ENCODE measurements at places on chromosomes 6 and 20.

DNA sequence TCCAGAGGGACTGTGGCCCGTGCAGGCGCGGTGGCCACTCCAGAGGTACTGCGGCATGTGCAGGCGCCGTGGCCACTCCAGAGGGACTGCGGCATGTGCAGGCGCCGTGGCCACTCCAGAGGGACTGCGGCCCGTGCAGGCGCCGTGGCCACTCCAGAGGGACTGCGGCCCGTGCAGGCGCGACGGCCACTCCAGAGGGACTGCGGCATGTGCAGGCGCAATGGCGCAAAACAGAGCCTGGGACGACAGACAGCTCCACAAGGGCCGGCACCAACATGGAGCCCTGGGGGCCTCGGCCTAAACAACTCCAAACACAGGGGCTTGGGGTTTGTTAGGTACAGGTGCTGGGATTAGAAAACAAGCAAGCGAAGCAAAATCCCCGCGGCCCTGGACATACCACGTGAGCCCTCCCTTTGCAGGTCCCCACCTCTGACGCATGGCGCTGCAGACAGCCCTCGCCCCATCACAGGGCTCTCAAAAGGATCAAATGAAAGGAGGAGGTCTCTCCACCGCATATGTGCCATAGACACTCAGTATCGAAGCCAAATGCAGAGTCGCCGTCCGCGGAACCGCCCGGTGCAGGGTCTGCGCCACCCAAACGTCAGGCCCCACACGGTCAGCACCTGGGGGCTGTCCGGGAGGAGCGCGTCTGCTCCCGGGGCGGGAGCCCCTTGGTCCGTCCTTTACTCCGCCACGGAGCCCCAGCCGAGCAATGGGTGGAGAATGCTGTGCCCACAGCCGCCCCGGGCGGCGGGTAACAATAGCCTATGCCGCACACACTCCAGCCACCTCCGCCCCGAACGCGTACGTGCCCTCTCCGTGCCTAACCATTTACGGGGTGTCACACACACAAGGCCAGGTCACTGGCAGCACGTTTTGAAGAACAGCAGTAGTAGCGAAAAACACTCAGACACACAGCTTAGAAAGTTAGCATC lies 85.7 kb downstream of the TAF4 start:
- H3K4me3 ChIP-seq: no peak overlapping the region
- no peak overlapping the region for H3K27ac ChIP-seq
- no peaks in the 10 kb centered on the region for H3K27me3 ChIP-seq
- peaks cover 41% of the 10 kb centered on the region for H3K36me3 ChIP-seq
- no peak for DNase-seq

GRCh38 chr6:26252077-26252472 lies 112.9 kb upstream of the BTN3A2 start:
- H3K4me1 ChIP-seq: peaks cover 29% of the 10 kb centered on the region
- H3K36me3 ChIP-seq: no peaks in the 10 kb centered on the region
- no peak for DNase-seq
- H3K27me3 ChIP-seq: no peaks in the 10 kb centered on the region

GRCh38 chr6:30386166-30386565 lies 41.2 kb downstream of the RPP21 start:
- H3K27me3 ChIP-seq: peaks cover 80% of the 10 kb centered on the region
- no peak for DNase-seq
- no peaks in the 10 kb centered on the region for H3K36me3 ChIP-seq
- no peak overlapping the region for H3K4me3 ChIP-seq
- H3K4me1 ChIP-seq: no peaks in the 10 kb centered on the region

- no peak for DNase-seq
- H3K4me3 ChIP-seq: no peak overlapping the region
- H3K27ac ChIP-seq: no peak overlapping the region
- H3K4me1 ChIP-seq: no peaks in the 10 kb centered on the region
Measured at GRCh38 chr6:83124553-83124952, 57.1 kb downstream of the DOP1A start.

- H3K27ac ChIP-seq: no peak overlapping the region
- H3K4me1 ChIP-seq: no peaks in the 10 kb centered on the region
- no peak for DNase-seq
- no peaks in the 10 kb centered on the region for H3K36me3 ChIP-seq
- H3K27me3 ChIP-seq: no peaks in the 10 kb centered on the region
Measured at GRCh38 chr6:39561536-39562266, 163.5 kb downstream of the KIF6 start.

GRCh38 chr20:49415005-49415667 lies 67.3 kb downstream of the KCNB1 start:
- H3K27me3 ChIP-seq: peaks cover 22% of the 10 kb centered on the region
- no peak for DNase-seq
- no peak overlapping the region for H3K27ac ChIP-seq

GRCh38 chr6:7787137-7787608 lies 61.3 kb downstream of the BMP6 start:
- H3K4me1 ChIP-seq: no peaks in the 10 kb centered on the region
- no peaks in the 10 kb centered on the region for H3K27me3 ChIP-seq
- H3K36me3 ChIP-seq: no peaks in the 10 kb centered on the region
- no peak overlapping the region for H3K27ac ChIP-seq
- no peak overlapping the region for H3K4me3 ChIP-seq

- H3K27me3 ChIP-seq: no peaks in the 10 kb centered on the region
- DNase-seq: peak; percentile 57
- H3K4me1 ChIP-seq: peaks cover 14% of the 10 kb centered on the region
- H3K4me3 ChIP-seq: peak overlapping the region; percentile 97
- H3K36me3 ChIP-seq: peaks cover 3% of the 10 kb centered on the region
Measured at GRCh38 chr6:113969888-113970804, 802 bp downstream of the HDAC2 start.

- H3K36me3 ChIP-seq: no peaks in the 10 kb centered on the region
- H3K27ac ChIP-seq: no peak overlapping the region
- no peak for DNase-seq
- no peaks in the 10 kb centered on the region for H3K4me1 ChIP-seq
- H3K27me3 ChIP-seq: no peaks in the 10 kb centered on the region
- no peak overlapping the region for H3K4me3 ChIP-seq
Measured at GRCh38 chr20:47551841-47552240, 50.2 kb downstream of the NCOA3 start.

DNA sequence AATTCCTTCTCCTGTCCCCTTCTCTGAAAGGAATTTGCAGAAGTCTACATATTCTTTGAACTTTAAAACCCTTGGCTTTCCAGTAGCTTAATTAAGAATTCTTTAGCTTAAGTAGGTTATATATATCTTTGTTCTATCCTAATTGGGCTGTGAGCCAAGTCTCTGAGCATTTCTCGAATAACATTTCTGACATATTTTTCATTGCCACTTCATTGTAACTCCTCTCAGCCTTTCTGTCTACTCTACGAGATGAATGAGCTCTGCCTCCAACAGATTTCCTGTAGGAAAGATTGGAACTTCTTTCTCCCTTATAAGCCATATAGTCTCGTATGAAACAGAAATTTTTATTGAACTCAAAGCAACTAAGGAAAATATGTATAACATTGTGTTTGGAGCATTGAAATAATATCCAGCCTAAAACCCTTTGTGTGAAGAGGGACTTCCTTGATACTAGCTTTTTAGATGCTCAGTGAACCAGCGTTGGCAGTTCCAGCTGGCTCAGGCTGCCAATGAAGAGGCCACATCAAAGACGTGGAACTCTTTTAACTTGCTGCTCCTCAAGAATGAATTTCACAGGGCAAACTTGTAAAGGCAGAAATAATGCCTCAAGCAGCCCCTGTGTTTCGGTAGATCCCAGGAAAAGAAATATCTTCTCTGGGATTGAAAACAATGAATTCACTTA lies 87.7 kb upstream of the NOX3 start:
- H3K4me1 ChIP-seq: no peaks in the 10 kb centered on the region
- no peak overlapping the region for H3K27ac ChIP-seq
- DNase-seq: no peak
- H3K27me3 ChIP-seq: no peaks in the 10 kb centered on the region
- H3K4me3 ChIP-seq: no peak overlapping the region
- H3K36me3 ChIP-seq: no peaks in the 10 kb centered on the region

GRCh38 chr6:70041411-70041810 lies 175.1 kb downstream of the COL19A1 start:
- H3K4me3 ChIP-seq: no peak overlapping the region
- H3K36me3 ChIP-seq: no peaks in the 10 kb centered on the region
- no peaks in the 10 kb centered on the region for H3K27me3 ChIP-seq
- no peaks in the 10 kb centered on the region for H3K4me1 ChIP-seq

- H3K4me3 ChIP-seq: no peak overlapping the region
- H3K4me1 ChIP-seq: no peaks in the 10 kb centered on the region
- peaks cover 6% of the 10 kb centered on the region for H3K36me3 ChIP-seq
- no peak overlapping the region for H3K27ac ChIP-seq
Measured at GRCh38 chr6:35007016-35007415, 118.0 kb downstream of the ANKS1A start.

- H3K27me3 ChIP-seq: no peaks in the 10 kb centered on the region
- no peak overlapping the region for H3K4me3 ChIP-seq
- H3K36me3 ChIP-seq: no peaks in the 10 kb centered on the region
- H3K27ac ChIP-seq: no peak overlapping the region
Measured at GRCh38 chr20:58374027-58374850, 14.8 kb upstream of the VAPB start.

GRCh38 chr20:25057234-25058050 lies 497 bp downstream of the ACSS1 start:
- H3K27ac ChIP-seq: peak overlapping the region; percentile 64
- no peaks in the 10 kb centered on the region for H3K36me3 ChIP-seq
- peak; percentile 69 for DNase-seq
- H3K4me3 ChIP-seq: peak overlapping the region; percentile 81
- no peaks in the 10 kb centered on the region for H3K27me3 ChIP-seq

DNA sequence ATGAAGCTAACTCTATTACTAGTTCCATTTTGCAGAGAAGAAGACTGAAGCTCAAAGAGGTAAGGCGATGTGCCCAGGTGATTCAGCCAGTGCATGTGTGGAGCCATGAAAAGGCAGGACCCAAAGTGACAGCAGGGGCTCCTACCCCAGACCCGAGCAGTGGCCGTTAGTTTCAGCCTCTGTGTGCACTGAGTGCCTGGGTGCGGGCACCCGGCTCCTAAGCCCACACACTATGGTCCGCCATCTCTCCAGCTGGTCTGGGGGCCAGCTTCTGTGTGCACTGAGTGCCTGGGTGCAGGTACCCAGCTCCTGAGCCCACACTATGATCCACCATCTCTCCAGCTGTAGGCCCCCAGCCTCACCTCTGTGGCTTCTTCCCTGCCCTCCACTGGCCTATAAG lies 123.5 kb upstream of the CST7 start:
- H3K4me1 ChIP-seq: no peaks in the 10 kb centered on the region
- no peaks in the 10 kb centered on the region for H3K36me3 ChIP-seq
- H3K27ac ChIP-seq: no peak overlapping the region

GRCh38 chr6:137305691-137306090 lies 86.5 kb upstream of the IFNGR1 start:
- no peaks in the 10 kb centered on the region for H3K36me3 ChIP-seq
- H3K27me3 ChIP-seq: no peaks in the 10 kb centered on the region
- no peak overlapping the region for H3K4me3 ChIP-seq
- DNase-seq: no peak
- peaks cover 27% of the 10 kb centered on the region for H3K4me1 ChIP-seq

DNA sequence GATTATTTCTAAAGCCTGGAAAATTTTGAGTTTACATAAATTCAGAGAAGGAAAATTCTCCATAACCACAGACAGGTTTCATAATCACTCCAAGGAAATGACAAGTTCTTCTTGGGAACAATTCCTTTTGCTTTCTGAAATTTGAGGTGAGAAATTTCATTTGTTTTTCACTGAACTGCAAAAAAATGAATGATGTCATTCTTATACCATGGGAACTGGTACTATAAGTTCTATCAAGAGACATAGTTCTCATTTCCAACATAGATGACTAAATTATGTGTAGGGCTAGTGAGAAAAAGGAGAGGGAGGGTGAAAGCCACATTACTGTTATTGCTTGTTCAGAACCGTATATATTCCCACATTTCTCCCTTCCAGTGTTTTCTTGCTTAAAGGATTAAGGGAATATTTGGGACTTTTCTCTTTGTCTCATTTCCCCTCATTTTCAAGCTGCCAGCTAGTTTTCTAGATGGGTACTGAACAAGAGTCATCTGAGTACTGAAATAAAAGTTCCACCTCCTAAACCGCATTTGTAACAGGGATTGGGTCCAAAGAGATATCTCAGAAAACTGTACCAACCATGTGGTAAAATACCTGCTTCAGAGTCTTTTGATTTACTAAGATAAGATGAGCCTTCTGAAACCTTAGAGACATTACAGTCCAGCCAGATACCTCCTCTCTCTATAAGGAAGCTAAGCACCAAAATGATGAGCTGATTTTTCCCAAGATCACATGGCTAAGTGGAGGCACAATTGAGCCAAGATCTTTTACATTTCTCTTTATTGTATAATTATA lies 144.3 kb upstream of the PRDM1 start:
- no peak overlapping the region for H3K4me3 ChIP-seq
- no peaks in the 10 kb centered on the region for H3K36me3 ChIP-seq
- no peak overlapping the region for H3K27ac ChIP-seq
- H3K27me3 ChIP-seq: no peaks in the 10 kb centered on the region
- no peak for DNase-seq

DNA sequence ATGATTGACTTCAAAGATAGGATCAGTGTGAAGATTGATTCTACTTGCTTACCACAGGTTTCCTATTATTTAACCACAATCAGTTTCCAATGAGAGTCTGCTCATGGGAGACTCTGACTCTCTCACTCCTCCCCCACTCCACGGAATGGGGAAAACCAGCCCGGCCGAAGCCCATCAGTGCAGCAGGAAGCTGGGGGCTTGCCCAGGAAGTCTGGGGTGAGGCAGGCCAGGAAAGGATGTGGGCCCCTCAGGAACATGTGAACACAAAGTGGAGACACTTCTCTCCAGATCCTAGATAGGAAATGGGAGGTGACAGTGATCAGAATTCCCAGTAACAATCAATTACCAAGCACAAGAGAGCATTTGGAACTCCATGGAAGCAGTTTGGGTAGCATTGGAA lies 144.2 kb downstream of the TTLL2 start:
- H3K36me3 ChIP-seq: no peaks in the 10 kb centered on the region
- no peak for DNase-seq
- peaks cover 8% of the 10 kb centered on the region for H3K27me3 ChIP-seq
- H3K27ac ChIP-seq: no peak overlapping the region
- H3K4me3 ChIP-seq: no peak overlapping the region

- H3K4me1 ChIP-seq: no peaks in the 10 kb centered on the region
- H3K36me3 ChIP-seq: no peaks in the 10 kb centered on the region
- no peak for DNase-seq
- peaks cover 14% of the 10 kb centered on the region for H3K27me3 ChIP-seq
- no peak overlapping the region for H3K4me3 ChIP-seq
- H3K27ac ChIP-seq: no peak overlapping the region
Measured at GRCh38 chr6:15735567-15736265, 72.9 kb upstream of the DTNBP1 start.

All from common myeloid progenitor, CD34-positive (primary cell).